ENCODE measurements at places on chromosomes 5 and 9. TPM values are rescaled to one million over a fixed set of nuclear protein-coding genes. Genes with fewer than 3 reads are reported as not detected.

Gene FGFR4
- under 0.01 TPM for total RNA-seq

Gene F2RL2
- 0.26 TPM for total RNA-seq

Gene DRD1
- total RNA-seq, result not detected

Gene LHX3
- not detected for total RNA-seq

All from uterus (tissue), 4 donors.